Activated CD8-positive, alpha-beta memory T cell treated with anti-CD3 and anti-CD28 coated beads, Interleukin-2, amount 50 U/mL, for 4 hours (primary cell): ENCODE measurements at places on chromosomes 4 and X.

DNA sequence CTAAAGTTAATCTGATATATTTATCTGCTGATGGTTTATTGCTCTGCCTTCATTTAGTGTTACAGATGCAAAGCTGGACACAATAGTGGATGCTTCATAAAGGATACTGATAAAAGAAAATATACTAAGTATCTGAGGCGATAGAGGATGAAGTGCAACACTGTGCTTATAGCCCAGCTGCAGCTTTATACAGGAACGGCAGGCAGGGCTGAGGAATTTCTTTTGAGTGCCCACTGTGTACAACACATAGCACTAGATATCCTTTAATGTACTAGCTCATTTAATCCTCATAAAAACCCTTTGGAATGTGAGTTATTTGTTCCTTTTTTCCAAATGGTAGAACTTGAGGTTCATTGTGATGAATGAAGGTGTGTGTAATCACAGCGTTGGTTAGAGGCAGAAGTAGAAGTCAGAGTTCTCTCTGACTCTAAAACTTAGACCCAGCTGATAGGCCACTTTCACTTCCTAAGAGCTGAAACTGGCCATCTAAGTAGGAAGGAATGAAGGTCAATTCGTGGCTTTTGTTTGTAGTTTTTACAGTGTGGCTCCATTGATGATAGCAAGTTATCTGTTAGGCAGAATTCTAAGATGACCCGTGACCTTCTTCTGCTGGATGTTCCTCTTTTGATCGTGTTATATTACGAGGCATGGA is 138.0 kb downstream of the VEGFC start:
- no peak for DNase-seq

GRCh38 chr4:40121515-40121914 is 64.9 kb downstream of the N4BP2 start:
- no peak for DNase-seq

GRCh38 chr4:25060241-25060962 is 29.7 kb upstream of the LGI2 start:
- no peak for DNase-seq

DNA sequence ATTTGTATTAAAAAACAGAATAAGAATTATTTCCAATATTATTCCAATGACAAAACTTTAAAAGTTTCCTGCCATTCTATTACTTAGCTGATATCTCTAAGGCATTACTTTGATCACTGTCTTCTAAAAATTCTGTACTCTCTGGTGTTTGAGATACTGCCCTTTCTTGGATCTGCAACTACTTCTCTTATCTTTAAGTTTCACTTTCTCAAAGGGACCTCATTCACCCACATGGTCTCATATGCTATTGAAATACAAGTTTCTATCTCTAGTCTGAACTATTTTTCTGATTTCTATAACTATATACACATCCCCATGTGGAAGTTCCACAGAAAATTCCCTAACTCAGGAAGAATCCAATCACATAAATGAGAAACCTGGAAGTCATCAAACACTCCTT is 22.2 kb downstream of the TMPRSS11E start:
- DNase-seq = no peak

DNA sequence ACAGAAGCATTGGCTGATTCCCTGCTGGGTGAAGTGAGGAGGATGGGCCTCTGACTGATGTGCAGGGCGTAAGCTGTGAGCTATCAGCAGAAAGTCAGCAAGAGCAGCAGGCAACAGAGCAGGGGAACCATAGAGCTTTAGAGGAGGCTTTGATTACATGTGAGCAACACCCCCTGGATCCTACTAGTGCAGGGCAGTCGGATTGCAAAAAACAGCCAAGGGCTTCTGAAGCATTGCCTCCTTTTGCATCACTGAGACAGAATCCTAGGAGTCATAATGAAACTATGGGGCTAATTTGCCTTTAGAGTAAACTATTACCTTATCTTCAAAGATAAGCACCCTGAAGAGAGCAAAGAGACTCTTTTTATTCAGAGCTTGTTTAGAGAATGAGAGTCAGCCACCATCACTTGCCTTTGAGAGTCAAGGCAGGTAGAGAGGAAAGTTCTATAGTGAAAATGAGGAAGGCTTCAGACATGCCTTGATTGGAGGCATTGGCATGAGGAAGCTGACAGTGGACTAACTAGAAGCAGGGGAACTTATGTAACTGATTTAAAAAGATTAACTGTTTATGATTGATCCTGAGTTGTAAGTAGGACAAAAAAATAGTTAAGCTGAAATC is 420.3 kb downstream of the PDHA2 start:
- DNase-seq = no peak

- no peak for DNase-seq
Observed at GRCh38 chrX:50798783-50799182, 15.2 kb downstream of the SHROOM4 start.

DNA sequence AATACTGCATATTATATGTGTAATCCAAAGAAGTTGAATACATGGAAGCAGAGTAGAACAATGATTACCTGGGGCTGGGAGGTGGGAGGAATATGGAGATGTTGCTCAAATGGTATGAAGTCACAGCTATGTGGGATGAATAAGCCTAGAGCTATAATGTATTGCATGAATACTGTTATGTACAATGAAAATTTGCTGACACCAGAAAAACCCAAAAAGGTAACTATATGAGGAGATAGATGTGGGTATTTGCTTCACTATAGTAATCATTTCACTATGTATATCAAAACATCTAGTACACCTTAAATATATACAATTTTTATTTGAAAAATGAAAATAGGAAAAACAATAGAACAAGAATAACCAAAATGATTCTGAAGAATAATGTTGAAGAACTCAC is 11.2 kb downstream of the PAGE3 start:
- DNase-seq = no peak

DNA sequence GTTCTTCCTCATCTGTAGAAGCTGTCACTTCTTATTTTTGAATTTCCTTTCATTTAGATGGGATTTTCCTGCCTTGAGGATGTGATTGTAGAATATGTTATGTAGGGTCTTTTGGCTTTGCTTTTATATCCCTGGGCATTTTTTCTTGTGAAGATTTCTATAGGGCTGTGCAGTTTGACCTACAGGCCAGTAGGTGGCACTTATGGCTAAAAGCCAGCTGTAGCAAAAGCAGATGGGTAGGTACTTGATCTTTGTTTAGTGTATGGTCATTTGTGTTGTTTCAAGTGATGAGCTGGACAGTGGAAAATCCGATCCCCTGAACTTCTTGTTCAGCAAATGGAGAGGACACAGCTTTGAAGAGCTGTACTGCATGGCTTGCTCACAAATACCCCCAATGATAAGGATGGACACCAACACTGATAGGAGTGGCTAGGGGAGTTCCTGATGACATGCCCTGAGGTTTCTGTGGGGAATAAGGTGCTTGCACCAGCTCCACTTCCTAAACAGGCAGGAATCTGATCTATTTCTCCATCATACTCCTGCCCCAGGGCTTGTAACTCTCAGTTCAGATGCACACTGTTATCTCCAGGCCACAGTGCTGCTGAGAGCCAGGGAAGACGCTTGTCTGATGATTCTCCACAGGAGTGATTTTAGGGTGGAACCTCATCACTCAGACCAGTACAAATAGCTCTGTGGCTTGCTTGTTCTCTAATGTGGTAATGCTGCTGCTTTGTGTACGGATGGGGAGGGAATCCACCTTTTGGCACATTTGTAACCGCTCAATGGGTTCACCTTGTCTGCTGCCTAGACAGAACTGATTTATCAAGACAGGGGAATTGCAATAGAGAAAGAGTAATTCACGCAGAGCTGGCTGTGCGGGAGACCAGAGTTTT is 417.1 kb upstream of the MAGEB16 start:
- no peak for DNase-seq

DNA sequence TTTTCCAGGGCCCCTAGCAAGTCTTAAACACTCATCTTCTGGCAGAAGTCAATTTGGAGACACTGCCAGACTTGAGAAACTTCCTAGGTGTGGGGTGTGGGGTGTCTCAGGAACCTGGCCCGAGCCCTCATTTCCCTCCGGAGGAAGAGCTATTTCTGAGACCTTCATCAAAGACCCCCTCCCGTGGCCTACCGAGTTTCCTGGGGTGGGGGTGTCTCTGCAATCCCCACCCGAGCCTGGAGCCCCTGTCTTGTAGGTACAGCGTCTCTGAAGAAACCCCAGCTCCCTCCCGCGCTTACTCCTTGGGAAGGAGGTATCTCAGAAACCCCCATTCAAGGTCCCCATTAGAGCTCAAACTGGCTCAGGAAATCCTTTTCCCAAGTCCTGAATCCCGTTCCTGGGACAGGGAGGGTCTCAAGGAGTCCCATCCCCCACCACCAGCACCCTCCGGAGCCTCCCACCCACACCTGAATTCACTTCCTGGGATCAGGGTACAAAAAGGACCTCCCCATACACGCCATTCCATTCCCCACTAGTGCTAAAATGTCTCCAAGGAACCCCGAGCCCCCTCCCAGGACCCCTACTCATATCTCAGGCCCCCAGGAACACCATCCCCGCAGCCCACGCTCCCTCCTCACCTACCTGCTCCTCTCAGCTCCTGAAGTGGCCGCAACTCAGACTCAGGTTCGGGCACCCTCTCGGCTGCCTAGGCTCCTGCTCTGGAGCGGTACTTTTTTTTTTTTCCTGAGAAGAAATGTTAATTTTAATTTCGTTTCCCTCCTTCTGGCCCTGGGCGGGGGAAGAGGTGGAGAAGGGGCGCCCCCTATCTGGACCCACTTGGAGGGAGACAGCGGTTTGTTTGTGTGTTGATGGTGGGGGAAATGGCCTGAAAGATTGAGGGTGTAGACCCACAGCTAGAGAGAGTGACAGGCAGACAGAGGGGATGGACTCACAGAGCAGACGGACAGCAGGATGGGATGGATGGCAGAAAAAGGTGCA is 1.1 kb downstream of the SLC38A5 start:
- peak; percentile 54 for DNase-seq

DNA sequence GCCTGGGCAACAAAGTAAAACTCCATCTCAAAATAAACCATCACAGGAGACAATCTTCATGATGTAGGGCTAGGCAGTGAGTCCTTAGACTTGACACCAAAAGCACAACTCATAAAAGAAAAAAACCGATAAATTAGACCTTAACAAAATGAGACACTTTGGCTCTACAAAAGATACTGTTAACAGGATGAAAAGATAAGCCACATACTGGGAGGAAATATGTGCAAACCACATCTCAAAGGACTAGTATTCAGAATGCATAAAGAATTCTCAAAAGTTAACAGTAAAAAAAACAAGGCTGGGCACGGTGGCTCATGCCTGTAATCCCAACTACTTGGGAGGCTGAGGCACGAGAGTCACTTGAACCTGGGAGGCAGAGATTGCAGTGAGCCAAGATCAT is 13.2 kb downstream of the EFHC2 start:
- no peak for DNase-seq

- no peak for DNase-seq
Observed at GRCh38 chrX:42602136-42602535, 175.8 kb downstream of the PPP1R2C start.

- DNase-seq = no peak
Observed at GRCh38 chr4:42149004-42149403, 3.5 kb downstream of the BEND4 start.

- no peak for DNase-seq
Observed at GRCh38 chr4:102493794-102494193, 7.4 kb upstream of the NFKB1 start.

- DNase-seq = no peak
Observed at GRCh38 chr4:38411092-38411491, 252.9 kb upstream of the KLF3 start.

- no peak for DNase-seq
Observed at GRCh38 chrX:149982310-149982709, 44.0 kb upstream of the EOLA2 start.

- no peak for DNase-seq
Observed at GRCh38 chr4:151034829-151035228, 19.7 kb upstream of the LRBA start.

DNA sequence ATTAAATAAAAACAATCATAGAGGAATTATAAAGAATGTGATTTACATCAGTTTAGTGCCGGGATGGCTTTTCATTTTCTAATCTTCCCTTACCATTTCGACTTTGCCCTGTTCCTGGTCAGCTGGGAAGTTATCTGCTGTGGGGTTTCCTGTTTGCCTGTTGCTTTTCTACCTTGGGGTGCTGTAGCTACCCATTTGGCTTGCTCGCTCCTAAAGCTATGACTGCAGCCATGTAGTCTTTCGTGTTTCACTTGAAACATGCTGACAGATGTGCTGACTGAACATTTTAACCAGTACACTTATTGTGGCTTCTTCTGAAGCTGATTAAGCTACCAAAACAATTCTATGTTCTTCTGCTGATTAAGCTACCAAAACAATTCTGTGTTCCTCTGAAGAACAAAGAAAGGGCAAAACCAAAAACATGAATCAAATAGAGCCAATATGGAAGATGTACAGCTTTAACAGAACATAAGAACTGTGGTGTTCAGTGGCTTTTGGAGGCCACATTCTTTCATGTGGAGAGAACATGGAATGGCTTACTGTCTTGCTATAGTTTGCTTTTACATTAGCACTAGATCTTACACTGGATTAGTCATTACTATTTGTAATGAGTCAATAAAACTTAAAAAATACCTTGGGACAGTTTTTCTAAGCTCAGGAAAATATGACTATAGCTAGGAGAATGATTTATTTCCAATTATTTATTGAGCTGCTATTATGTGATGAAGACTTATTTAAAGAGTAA is 440.4 kb downstream of the SPRY1 start:
- DNase-seq = no peak

DNA sequence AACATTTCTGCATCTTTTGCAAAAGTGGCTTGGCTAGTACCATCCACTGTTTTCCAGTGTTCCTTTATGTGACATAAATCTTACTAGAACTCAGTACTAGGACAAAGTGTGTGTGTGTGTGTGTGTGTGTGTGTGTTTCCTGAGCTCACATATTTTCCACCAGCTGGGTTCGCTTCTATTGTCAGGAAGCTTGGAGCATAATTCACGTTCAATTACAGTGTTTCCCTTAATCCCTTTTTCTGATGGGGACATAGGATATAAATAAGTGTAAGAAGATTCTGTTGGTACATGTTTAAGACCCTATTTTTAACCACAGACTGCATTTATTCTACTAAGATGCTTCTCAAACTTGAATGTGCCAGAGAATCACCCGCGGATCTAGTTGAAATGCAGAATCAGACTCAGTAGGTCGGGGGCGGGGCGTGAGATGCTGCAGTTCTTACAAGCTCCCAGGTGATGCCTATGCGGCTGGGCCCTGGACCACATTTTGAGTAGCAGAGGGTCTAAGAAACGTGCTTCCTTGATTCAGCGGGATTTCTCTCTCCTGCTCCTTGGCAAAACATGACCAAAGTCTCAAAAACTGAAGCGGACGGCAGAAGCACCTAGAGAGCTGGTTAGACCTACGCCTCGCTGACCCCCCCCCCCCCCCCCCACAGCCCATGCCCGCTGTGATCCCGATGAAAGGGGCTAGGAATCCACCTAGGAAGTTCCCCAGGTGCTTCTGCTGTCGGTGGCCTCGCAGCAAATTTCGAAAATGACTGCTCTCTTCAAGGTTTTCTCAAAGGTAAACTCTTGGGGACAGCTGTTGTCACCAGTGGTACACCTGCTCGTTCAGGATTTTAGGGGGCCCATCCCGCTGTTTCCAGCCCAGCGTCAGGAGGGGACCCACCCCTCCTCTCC is 797 bp downstream of the CD99L2 start:
- peak; percentile 44 for DNase-seq

GRCh38 chr4:41175794-41176193 is 38.5 kb downstream of the APBB2 start:
- DNase-seq = no peak

- no peak for DNase-seq
Observed at GRCh38 chrX:47683184-47683828, 24.3 kb upstream of the UXT start.
